Stimulated activated CD4-positive, alpha-beta T cell treated with anti-CD3 and anti-CD28 coated beads, TNF-alpha, amount 100 ng/mL, for 1 hour (primary cell): ENCODE measurements at places on chromosomes 3 and 15.

- DNase-seq = no peak
These were observed 31.1 kb downstream of the TPM1 start for GRCh38 chr15:63073497-63074172.

DNA sequence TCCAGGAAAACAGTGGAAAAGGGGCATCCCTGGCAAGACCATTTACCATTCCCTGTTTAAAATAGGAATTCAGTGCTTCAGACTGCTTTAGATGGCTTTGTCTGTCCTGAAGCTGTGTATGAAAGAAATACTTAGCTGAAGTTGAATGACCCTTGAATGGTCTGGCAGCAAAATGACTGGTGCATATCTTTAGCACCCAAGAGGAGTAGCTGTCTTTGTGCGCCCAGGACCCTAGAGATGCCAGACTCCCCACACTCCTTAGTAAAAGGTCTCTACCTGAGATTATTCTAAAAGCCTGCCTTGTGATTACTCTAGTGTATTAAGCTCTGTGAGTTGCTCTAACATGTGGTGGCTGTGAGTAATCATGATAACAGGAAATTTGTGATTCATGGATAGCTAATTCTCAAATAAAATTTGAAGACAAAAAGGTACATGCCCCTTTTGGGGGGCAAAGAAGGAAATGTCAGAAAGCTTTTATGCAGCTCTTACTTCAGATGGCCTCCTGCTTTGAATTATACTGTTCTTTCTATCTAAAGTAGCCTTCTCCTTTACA lies 3.2 kb downstream of the MAPKBP1 start:
- DNase-seq = no peak

- no peak for DNase-seq
These were observed 1090.3 kb upstream of the CFAP20DC start for GRCh38 chr3:60140160-60140559.

DNA sequence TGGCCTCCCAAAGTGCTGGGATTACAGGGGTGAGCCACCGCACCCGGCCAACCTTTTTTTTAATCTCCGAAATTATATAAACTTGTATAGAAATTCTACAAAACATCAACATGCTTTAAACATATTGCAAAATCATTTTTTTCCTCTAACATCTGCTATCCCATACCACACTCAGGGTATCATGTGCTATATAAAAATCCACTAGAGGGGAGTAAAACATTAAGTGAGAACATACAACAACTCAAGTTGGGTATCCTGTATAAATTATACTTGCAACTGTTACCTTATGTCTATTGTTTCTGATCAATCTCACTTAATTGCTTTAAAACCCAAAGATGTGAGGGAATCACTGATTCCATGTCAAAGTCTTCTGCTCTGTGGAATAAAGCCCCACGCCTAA lies 71.9 kb upstream of the FBN1 start:
- DNase-seq = no peak

- no peak for DNase-seq
These were observed 289.2 kb downstream of the ROBO2 start for GRCh38 chr3:77329116-77329515.

GRCh38 chr3:55816794-55817576 lies 329.9 kb upstream of the WNT5A start:
- DNase-seq = no peak

GRCh38 chr3:17655743-17656142 lies 86.7 kb downstream of the TBC1D5 start:
- no peak for DNase-seq

DNA sequence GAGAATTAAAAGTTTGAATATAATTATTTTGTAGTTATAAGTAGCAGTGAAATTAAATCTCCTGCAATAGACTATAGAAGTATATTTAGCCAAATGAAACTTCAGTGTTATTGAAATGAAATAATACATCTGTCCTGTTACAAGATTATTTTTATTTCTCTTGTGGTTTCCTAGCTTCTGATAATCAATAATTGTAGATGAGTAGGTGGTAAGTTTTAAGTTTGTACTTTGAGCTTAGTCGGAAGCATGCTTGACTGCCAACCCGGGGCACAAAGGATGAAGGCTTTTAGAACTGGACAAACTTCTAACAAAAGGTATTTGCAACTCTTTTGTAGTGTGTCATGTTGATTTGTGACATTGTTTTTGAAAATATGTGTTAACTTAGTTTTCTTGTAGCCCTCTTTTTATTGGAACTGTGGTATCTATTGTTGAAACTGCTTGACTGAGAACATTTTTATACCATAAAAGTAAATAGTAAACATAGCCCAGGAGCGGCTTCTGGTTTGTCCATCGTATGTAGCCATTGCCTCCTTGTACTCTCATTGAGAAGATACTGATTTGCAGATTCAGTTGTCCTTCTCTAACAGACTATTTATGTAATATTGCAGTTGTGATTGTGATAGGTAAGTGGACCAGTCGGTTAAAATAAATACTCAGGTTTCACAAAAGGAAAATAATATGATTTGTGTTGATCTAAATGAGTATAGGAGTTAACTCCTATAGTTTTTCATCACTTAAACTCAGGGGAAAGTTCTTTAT lies 2.9 kb downstream of the CTNNB1 start:
- DNase-seq = no peak

GRCh38 chr15:65028338-65028737 lies 1.1 kb downstream of the MTFMT start:
- DNase-seq = no peak

DNA sequence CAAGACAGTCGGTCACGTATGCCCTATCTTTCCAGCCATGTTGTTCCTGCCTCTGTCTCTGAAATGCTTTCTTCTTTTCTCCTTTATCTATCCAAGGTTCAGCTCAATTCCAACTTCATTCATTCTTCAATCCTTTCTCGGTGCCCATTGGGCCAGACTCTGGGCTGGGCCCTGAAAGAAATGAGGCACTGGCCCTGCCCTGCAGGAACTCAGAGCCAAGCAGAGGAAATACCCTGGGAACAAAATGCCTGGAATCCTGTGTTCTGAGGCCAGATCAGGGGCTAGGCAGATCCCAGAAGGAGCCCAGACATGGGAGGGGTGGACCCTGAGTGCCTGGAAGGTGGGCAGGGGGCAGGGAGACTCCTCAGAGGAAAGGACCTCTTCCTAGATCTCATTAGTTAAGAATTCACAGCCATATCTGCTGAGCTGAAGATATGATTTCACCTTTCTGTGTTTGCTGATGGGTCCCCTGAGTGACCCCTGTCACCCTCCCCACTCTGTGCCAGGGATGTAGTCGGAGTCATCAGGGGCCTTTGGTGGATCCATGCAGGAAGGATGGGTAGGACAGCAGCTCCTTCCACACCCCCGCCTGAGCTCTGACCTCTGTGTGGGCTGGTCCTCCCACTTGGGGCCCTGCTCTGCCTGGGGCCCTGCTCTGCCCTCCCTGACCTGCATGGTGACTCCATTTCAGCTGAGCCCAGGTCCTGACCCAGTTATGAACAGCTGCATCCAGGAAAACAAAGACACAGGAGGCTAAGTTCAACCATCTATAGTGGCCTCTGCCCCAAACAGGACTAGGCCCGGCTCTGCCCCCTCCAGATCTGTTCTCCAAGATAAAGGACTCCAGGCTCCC lies 5.3 kb upstream of the DAPK2 start:
- no peak for DNase-seq

DNA sequence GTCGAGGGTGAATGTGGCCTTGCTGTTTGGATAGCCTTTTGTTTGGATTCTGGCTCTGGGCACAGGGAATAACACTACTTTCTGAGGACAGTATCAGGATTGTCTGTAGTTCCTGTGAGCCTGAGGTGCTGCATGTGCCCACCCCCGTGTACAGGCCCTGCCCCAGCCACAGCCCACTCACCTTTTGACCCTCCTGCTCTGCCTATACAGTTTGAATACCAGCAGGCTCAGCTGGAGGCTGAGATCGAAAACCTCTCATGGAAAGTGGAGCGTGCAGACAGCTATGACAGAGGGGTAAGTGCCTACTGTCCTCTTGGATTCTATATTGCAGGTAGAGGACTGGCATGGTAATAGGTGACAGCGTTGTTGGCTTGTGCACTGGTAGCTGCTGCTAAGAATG lies 7.4 kb upstream of the P4HTM start:
- no peak for DNase-seq

DNA sequence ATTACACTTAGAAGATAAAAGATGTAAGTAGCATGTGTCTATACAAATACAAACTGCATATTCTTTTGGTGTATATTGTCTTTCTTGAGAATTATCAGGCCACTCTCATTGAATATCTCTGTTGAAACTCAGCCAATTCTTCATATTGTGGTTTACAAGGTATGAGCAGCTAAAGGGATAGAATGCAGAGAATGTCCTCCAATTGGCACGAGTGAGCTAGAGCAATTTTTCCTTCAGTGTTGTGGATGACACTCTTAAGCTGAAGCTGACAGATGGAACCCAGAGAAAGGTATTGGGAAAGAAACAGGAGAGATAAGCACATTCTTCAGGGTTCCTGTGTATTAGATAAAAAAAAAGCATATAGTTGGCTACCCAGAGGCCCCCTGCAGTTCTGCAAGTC lies 453.1 kb downstream of the EPHA3 start:
- DNase-seq = no peak

DNA sequence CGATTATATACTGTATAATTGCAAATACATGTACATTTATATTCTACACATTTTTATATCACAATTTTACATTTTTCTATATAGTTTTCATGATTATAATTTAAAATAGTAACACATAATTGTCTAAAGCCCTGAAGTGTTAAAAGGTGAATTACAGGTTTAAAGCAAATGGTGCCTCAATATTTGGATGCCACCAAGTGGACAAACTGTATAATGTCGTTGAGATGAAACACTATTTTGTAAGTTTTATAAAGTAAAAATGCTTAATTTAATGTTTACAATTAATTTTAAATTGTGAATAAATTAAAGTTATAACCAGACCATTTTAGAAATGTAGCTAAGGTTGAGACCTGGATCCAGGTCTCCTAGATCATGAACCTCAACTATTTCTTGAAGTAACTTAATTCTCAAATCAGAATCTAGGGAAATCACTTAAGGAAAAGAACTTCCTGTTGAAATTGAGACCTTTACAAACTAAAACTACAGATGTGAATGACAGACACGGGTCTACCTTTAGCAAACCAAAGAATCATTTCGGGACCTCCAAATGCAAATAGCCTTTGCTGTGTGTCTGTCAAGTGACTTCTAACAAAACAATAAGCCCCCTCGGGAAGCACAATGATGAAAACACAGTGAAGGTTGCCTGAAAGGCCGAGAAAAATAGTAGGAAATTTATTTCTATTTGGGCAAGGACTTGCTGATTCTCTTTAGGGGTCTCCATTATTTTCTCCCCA lies 37.8 kb downstream of the EHHADH start:
- DNase-seq = no peak

- DNase-seq = no peak
These were observed 141.9 kb upstream of the SMAD3 start for GRCh38 chr15:66923438-66923881.

GRCh38 chr3:154247806-154248415 lies 76.4 kb downstream of the DHX36 start:
- no peak for DNase-seq

- DNase-seq = no peak
These were observed 833.9 kb downstream of the TUSC7 start for GRCh38 chr3:117543521-117543920.

GRCh38 chr15:68418611-68419161 lies 13.3 kb downstream of the ITGA11 start:
- no peak for DNase-seq

- no peak for DNase-seq
These were observed 80.1 kb upstream of the CHRM5 start for GRCh38 chr15:33888176-33888575.

DNA sequence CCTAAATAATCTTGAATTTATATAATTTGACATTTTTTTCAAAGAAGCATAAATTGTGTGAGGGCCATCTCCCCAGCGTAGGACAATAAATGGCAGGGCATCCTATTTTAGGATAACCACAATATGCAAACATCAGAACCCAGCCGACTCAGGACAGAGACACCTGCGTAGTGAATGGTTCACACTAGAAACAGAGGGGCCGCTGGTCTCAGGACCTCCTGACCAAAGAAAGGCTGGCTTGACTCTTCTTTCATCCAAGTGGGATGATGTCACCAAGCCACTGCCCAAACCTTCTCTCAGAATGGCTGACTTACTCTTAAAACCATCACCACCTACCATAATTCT lies 162.1 kb downstream of the FOXP1 start:
- DNase-seq = no peak

DNA sequence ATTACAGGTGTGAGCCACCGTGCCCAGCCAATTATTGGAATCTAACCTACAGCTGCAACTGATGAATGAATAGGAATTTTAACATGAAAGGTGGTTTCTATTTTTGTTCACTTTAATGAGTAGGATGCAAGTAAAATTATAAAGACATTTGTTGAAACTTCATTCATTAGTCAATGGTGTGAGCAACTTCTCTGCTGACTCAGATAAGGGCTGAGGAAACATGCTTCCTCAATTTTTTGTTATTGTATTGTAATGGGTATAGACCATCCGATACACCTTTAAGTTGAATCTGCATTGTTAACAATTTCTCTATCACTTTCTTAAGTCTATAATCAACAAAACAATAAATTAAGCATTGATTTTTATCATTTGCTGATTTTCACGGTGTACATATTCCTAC lies 127.8 kb downstream of the STAG1 start:
- no peak for DNase-seq

GRCh38 chr3:107966276-107966675 lies 124.6 kb downstream of the CD47 start:
- no peak for DNase-seq

GRCh38 chr15:63466378-63467192 lies 37.8 kb upstream of the USP3 start:
- peak; percentile 25 for DNase-seq

- DNase-seq = no peak
These were observed 40.1 kb downstream of the KY start for GRCh38 chr3:134610432-134611385.

GRCh38 chr3:160968761-160969160 lies 136.4 kb downstream of the B3GALNT1 start:
- DNase-seq = no peak

- DNase-seq = no peak
These were observed 197.1 kb downstream of the EPHB1 start for GRCh38 chr3:134992180-134992579.

DNA sequence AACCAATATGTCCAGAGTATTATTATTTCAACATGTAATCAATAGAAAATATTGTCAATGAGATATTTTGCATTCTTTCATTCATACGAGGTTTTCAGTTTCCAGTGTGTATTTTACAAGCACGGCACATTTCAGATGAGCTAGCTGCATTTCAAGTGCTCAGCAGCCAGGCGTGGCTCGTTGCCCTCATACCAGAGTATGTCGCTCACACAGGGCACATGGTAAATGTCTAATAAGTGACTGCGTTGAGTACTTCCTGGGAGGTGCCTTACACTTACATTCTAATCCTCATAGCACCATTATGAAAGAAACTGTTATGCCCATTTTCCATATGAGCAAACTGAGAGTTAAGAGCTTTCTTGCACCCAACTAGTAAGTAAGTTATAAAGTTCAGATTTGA lies 47.4 kb downstream of the TMEM266 start:
- DNase-seq = no peak

GRCh38 chr15:90047956-90048575 lies 46.9 kb downstream of the ZNF710 start:
- no peak for DNase-seq

- no peak for DNase-seq
These were observed 461 bp downstream of the SECISBP2L start for GRCh38 chr15:49045751-49046219.

- no peak for DNase-seq
These were observed 29.2 kb downstream of the XXYLT1 start for GRCh38 chr3:195241592-195242355.
